A549 treated with ZK216348 at 1 μM for 4 hours (cell line): ENCODE measurements at places on chromosomes 6 and 20. TPM values are rescaled to one million over a fixed set of nuclear protein-coding genes. Genes with fewer than 3 reads are reported as not detected.

Gene BPIFB2
- total RNA-seq: not detected in 5 replicates

Gene HCRTR2
- total RNA-seq: not detected in 5 replicates

Gene BPIFB3
- total RNA-seq: not detected in 5 replicates

Gene RAD21L1
- total RNA-seq: not detected in 5 replicates

Gene CST3
- total RNA-seq: 221 to 423 TPM (median 396 TPM) in 5 replicates

Gene C20orf96
- total RNA-seq: 9.9 to 12.6 TPM (median 11.5 TPM) in 5 replicates

Gene OR12D3
- not detected in 5 replicates for total RNA-seq

Gene DPPA5
- not detected in 5 replicates for total RNA-seq

Gene CFAP206
- total RNA-seq: 0.50 to 0.62 TPM (median 0.54 TPM) in 5 replicates
